ENCODE measurements at places on chromosomes 13 and 19.

GRCh38 chr13:114080739-114081561, 51.5 kb downstream of the RASA3 start:
- DNase-seq: no peak

GRCh38 chr13:106530980-106531481, 4.4 kb downstream of the EFNB2 start:
- no peak for DNase-seq

- DNase-seq: no peak
These were observed 13.9 kb downstream of the DOCK9 start for GRCh38 chr13:98963917-98964316.

DNA sequence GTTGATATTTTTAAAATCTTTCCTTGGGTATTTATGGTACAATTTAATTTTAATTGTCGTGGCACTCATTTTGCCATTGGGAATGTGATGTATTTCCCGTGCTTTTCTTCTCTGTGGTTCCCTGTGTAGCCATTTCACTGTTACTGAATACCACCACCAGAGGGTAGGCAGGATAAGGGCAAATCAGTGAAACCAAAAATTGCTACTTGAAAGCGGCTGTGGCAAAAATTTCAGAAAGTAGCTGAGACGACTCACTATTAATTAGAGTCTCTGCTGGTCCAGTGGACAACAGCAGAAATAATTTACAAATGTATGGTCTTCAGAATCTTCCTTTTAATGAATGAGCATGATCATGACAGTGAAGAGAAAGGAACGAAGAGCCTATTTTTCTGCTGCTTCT, 34.4 kb upstream of the MIR17HG start:
- DNase-seq: no peak

DNA sequence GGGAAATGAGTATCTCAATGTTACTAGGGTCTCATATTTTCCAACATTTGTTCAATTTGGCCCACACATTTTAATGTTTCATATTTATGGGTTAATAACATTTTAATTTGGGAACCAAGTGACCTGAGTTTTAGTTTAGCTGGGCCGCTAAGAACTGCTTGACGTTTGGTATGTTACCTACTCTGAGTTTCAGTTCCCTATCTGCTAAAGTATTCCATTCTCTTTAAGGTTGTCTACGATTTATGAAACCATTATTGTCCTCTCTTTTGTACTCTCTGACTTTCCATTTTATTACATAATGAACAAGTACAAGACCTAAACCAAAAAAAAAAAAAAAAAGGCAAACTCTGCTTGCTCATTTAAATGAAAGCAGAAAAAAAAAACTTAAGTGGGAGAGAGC, 89.9 kb downstream of the FGF14 start:
- no peak for DNase-seq

- no peak for DNase-seq
These were observed 491.3 kb upstream of the KLF12 start for GRCh38 chr13:74625541-74625940.

DNA sequence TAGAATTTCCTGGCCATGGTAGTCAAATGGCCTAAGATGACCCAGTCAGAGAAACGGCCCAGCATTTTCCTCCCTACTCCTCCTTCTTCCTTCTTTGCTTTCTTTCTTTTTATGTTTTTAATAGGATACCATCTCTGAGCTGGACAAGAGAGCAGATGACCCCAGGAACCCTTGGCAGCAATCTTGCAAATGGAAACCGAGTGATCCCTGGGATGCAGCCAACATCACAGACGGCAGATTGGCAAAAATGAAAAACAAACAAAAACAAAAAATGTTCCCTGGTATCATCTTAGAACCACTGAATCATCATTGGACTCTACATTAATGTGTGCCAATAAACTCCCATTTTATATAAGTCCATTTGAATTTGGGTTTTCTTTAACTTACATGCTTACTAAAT, 424.4 kb downstream of the FGF14 start:
- DNase-seq: peak; percentile 26

DNA sequence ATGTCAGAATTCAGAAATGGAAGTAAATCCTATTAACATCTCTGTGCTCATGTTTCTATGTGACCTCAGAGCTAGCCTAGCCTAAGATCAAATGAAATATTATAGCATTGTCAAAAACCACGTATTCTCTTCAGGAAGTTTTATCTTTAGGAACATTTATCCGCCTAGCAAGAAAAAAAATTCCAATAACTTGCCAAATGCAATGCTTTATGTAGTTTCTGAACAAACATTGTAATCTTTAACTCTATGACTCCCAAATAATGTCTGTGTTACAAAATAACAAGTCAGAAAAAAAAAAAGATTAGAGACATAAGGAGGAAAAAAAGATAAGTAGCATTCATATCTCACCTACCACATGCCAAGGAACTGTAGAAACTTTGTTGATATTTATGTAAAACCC, 18.4 kb upstream of the IPO5 start:
- DNase-seq: no peak

GRCh38 chr13:78520425-78520824, 82.9 kb downstream of the POU4F1 start:
- DNase-seq: no peak

DNA sequence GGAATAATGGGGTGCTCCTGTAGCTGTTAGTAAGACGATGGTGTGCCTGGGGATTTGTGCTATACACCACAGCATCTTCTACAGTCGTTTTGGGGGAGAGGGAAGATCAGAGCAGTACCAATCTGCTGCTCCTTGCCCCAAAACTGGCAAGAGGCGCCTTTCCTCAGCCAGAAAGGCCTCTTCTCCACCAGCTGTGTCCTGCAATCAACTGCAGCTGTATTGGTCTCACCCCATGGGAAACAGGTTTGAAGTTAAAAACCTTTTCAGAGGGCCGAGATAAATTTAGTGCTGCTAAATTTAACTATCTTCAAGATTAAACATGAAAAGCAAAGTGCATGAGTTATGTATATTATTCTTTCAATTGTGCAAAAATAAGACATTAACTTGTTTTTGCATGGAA, 1.2 kb upstream of the RNASEH2B start:
- DNase-seq: no peak

DNA sequence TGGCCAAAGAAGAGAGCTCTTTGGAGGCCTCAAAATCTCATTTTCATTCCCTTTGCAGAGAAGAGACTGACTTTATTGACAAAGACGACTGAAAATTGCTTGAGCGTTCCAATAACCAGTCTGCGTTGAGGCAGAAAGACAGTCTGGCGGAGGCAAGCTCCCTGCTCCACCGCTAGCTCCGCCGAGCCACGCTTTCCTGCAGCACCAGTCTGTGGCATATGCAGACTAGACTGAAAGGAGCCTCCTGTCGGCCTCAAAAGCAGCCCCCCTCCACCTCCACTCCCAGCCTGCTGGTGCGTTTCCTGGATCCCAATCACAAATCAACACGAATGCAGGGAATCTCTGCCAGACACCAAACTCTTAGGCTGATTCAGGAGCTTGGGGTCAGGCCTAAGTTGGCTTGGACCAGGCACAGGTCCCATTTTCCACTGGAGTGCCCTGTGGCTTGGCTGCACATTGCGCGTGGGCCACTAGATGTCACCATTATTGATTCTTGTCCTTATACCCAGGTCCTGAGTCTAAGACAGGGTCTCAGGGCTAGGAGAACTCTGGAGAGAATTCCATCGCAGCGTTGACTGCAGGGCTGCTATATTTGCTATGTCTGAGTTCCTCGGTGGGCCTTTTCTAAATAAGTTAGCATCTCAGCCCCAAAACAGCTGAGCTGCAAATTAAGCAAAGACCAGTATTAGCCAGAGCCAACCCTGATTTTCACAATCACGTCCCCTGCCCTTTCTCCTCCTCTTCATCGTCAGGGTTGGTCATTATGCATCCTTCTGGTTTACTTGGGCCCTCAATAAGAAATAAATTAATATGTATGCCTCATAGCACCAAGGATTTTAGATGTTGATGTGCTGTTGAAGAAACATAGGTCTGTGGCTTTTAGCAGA, 5.2 kb upstream of the ZNF507 start:
- no peak for DNase-seq

DNA sequence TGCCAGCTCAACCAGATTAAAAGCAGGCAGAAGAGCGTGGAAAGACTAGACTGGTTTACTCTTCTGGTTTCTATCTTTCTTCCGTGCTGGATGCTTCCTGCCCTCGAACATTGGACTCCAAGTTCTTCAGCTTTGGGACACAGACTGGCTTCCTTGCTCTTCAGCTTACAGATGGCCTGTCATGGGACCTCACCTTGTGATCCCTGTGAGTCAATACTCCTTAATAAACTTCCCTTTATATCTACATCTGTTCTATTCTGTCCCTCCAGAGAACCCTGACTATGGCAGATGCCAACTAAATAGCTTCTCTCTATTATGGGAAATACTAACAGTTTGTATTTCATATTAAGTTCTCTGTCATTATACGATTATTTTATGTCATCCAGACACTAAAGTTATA, 609.1 kb downstream of the LMO7 start:
- no peak for DNase-seq

DNA sequence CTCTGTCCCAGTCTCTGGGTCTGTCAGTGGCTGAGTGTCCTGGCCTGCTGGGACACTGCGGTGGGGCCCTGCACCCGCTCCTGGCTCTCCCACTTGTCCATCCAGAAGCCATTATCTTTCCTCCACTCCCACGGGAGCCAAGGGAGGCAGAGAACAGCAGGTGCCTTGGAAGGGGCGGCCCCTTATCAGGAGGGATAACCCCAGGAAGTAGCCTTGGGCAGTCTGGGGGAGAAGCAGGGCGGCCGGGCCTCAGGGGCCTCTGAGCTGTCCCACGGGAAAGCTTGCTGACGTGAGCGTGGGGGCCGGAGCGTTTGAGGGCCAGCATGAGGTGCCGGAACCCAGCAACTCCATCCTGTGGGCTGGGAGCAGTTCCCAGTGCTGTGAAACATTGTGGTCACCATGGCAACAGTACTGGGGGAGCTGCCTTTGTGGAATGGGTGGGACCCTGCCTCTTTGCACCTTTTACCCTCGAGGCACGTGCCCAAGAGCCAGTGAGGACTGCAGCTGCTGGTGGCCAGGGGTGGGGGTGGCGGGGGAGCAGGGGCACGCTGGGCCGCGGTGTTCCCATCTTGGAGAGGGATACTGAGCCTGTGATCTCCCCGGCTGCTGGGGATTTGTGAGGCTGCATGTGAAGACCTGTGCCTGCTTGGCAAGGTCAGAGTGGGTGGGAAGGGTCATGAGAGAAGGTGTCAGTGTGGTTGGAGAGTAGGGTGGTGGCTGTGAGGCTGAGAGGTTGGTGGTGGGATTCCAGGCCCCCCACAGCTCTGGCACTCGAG, 20.9 kb downstream of the KLHL26 start:
- DNase-seq: no peak

DNA sequence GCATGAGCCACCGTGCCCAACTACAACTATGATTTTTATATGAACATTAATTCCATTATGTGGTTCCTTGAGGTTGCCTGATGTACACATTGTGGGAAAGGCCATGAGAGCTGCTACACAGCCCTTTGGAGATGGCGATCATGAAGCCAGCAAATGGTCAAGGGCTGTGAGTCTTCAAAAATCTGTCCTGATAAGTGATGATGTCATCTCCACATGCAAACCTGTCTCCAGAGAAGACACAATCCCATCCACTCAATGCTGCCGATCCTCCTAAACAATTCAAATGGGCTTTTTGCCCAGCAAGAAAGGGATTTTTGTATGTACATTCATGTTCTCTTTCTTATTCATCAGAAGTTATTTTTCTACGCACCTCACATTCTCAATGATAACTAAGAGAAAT, 17.6 kb downstream of the SIGLEC7 start:
- no peak for DNase-seq

DNA sequence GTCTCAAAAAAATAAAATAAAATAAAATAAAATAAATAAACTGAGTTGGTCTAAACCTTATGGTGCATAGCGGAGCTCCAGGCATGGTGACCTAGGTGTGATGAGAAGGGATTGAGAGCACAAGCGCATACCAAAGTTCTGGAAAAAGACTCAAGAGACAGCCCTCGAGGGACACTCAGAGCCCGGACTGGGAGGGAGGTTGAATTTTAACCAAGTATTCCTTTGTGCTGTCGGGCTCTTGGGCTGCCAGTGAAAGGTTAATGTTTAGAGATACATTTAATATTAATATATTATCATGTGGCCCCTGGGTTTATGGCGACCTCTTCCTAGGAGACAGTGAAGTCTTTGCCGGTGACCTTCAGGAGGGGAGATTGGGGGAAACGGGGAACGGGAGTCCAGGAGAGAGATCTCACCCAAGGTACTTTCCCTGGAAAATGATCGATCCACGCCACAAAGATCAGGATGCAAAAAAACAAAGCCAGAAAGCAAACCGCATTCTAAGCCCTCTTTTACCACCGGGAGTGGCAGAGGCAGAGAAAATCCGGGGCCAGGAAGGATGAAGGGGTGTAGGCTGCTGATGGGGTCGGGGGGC, 1.6 kb downstream of the FUT6 start:
- DNase-seq: no peak

DNA sequence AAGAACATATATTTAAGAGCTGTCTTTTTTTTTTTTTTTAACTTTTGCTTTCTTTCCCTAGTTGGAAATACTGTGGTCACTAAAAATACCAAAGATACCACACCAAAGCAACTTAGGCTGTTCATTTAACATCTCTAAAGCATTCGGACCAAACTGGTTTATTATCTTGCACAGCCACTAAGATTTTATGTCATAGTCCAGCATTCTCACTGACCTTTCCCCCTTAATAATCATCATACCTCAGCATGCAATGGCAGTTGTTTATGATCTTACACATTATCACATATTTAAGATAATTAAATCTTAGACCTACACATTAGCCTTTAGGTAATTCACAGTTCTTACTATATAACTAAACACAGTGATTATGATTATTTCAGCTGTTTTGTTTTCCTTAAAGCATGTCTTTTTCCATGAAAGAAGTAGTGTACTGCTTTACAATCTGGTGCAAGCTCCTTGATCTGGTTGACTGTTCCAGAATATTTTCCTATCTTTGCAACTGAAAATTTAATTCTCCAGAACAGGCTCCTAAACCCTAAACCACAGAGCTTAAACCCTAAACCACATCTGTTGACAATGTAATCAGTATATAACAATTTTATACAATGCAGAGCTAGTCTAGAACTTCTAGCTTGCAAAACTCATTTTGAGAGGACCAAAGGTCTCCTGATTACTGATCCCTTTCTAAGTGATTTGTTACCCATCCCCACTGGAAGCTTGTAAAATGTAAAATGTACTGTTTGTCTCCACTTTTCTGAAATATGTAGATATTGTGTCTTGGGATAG, 74.2 kb downstream of the CDK8 start:
- no peak for DNase-seq

DNA sequence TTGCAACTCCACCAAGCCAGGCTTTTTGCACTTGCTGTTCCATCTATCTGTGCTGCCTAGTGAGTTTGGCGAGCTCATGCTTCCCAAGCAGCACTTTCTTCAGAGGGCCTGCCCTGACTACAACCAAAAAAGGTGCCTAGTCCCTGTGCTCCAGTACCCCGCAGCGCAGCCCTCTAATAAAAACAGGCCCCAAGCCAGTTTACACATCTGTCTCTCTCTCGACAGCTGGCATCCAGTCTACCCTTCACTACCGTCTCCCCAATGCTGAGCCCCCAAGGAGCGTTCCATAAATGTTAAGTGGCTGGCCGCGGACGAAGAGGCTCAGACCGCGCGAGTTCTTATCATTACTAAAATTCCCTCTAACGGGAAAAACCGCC, 512 bp downstream of the MED4 start:
- no peak for DNase-seq

Data from NCI-H1092 (cell line).